ENCODE measurements at places on chromosomes 2 and 18. TPM values are rescaled to one million over a fixed set of nuclear protein-coding genes. Genes with fewer than 3 reads are reported as not detected.

The KIF5C gene
- total RNA-seq: 3.6 TPM

The DAPL1 gene
- 9.6 TPM for total RNA-seq

The PLA2R1 gene
- 54.5 TPM for total RNA-seq

The ZNF804A gene
- total RNA-seq: 0.99 TPM

The REEP1 gene
- 6.5 TPM for total RNA-seq

The EML6 gene
- 21.1 TPM for total RNA-seq

Measured in metanephros (tissue), 2 donors.